Myometrial cell (primary cell): ENCODE measurements at places on chromosomes 12 and 14. TPM values are rescaled to one million over a fixed set of nuclear protein-coding genes. Genes with fewer than 3 reads are reported as not detected.

The NINJ2 gene
- 1.8 TPM in 1 of 2 replicates, not detected in the other for total RNA-seq

The GNB3 gene
- 0.29 and 1.8 TPM in 2 replicates for total RNA-seq

The BDKRB1 gene
- 62.3 and 67.5 TPM in 2 replicates for total RNA-seq

The COX8C gene
- not detected in 2 replicates for total RNA-seq

The NOVA1 gene
- 3.2 and 6.6 TPM in 2 replicates for total RNA-seq

The ARMH4 gene
- total RNA-seq = 0.58 and 0.71 TPM in 2 replicates
